ENCODE measurements at places on chromosomes 7 and 10.

GRCh38 chr10:7408291-7409044 lies 2.4 kb downstream of the SFMBT2 start:
- DNase-seq: peak; percentile 92

- no peak for DNase-seq
Measured at GRCh38 chr10:80068270-80068669, 10.2 kb upstream of the TMEM254 start.

DNA sequence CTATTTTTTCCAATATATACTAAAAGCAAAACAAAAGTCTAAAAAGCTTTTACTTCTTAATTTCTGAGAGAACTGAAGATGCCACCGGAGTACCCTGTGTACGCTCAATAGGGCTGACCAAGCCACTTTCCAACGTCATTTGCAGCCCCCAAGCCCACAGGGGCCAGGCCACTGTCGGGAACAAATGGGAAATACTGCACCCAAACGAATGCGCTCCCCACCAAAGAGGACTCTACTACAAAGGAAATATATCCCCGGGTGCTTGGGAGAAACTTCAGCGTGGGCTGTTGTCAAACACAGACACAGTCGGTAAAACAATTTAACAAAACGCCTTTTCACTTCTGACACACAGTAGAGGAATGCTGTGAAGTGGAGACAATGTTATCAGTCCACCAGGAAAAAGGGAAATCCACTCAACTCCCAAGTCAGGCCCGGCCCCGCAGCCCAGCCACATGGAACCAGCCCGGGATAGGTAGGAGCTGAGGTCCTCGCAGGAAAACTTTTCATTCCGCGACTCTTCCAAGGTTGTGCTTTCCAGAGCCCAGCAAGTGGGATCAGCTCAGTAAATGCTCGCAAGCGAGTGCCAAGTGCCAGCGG lies 1.4 kb downstream of the PARD3 start:
- no peak for DNase-seq

GRCh38 chr10:24097751-24098207 lies 111.2 kb upstream of the KIAA1217 start:
- DNase-seq: no peak

DNA sequence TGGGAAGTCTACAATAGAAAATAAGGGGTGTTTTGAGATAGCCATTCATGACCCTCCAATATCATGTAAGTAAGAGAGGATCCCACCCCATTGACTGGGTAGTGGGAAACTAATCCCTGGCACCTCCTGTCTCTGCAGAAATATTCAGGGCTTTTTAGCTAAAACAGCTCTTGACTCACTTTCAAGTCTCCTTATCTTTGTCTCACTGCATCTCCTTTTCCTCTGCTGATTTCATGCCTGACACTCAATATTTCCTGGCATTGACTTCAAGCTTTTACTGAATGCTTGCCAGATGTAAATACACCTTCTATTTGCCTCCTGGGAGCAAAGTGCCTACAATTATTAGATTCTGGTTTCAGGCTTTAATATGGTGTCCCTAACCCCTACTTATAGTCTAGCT lies 57.1 kb downstream of the CHRM2 start:
- DNase-seq: no peak

- peak; percentile 80 for DNase-seq
Measured at GRCh38 chr10:124090601-124091209, 2.7 kb downstream of the CHST15 start.

Measured in upper lobe of left lung (tissue), 6 donors.